ENCODE measurements at places on chromosomes 7 and 10.

GRCh38 chr7:112182749-112183148, 23.4 kb downstream of the DOCK4 start:
- no peak for DNase-seq

DNA sequence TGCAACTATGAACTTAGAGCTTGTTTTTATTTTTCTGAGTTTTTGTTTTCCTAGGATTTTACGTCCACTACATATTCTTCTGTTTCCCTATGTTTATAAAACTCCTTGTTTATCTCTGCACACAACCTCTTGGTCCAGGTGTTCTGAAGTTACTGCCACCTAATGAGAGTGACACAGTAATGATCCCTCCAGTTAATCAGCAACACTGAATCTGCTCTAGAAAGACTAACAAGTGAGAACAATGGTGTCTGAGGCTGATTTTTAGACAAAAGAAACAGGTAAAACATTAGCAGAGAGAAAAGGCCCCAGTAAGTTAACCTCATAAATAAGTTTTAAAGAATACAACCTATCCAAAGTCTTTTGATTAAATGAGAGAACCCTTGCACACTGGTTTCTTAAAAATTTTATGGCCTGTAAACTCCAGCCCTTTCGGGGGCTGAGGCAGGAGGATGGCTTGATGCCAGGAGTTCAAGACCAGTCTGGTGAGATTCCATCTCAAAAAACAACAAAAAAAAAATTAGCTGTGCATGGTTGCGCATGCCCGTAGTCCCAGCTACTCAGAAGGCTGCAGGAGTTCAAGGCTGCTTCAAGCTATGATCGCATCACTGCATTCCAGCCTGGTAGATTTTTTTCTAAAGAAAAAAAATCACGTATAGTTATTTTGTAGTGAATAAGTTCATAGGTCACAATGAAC, 397.6 kb downstream of the MAGI2 start:
- no peak for DNase-seq

- DNase-seq = no peak
Observed at GRCh38 chr7:25537662-25538375, 309.5 kb upstream of the NPVF start.

DNA sequence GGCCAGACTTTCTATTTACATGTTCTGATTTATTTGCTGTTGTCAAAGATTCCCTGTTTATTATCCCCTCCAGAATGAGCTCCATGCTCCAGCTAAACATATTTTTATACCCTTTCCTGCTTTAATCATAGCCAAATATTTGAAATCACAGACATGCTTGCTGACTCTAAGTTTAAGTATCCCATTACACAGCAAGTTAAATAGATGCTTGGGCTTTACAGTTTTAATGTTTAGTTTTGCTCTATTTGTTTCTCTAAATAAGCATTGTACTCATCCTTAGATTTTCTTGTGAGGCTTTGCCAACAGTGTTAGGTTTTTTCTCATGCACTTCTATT, 196.8 kb downstream of the TAX1BP1 start:
- no peak for DNase-seq

DNA sequence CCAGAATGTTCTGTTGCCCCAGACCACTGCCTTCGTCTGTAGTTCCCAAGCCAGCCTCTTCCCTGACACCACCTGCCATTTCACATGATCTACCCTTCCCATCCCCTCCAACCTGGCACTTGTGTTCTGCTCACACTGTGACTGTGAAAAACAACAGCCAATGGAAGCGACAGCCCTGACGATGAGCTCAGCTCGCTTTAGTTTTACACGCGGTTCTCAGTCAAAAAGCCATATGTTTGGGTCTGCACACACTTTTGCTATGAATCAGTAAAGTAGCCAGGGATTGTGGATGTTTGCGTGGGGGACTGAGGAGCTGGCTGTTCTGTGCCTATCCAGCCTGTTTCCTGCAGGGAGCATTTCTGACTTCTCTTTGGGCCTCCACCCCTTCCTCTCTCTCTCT, 282.7 kb downstream of the WDR11 start:
- DNase-seq = no peak

GRCh38 chr7:143382126-143382790, 1.1 kb downstream of the ZYX start:
- no peak for DNase-seq

DNA sequence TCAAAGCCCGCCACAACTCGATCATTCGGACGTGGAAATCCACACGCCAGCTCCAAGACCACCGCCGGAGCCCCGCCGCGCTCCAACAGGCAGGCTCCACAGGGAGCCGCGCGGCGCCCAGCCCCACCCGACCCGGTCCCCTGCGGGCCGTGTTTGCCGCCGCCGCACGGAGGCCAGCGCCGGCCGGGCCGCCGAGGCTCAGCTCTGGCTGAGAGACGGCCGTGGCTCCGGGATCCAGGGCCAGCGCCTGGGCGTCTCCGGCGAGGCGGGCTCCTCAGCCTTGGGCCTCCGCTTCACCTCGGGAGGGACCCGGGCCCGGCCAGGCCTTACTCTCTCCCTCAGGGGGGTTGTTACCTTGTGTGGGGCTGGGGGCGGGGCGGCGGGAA, 333 bp downstream of the SMNDC1 start:
- peak; percentile 32 for DNase-seq

DNA sequence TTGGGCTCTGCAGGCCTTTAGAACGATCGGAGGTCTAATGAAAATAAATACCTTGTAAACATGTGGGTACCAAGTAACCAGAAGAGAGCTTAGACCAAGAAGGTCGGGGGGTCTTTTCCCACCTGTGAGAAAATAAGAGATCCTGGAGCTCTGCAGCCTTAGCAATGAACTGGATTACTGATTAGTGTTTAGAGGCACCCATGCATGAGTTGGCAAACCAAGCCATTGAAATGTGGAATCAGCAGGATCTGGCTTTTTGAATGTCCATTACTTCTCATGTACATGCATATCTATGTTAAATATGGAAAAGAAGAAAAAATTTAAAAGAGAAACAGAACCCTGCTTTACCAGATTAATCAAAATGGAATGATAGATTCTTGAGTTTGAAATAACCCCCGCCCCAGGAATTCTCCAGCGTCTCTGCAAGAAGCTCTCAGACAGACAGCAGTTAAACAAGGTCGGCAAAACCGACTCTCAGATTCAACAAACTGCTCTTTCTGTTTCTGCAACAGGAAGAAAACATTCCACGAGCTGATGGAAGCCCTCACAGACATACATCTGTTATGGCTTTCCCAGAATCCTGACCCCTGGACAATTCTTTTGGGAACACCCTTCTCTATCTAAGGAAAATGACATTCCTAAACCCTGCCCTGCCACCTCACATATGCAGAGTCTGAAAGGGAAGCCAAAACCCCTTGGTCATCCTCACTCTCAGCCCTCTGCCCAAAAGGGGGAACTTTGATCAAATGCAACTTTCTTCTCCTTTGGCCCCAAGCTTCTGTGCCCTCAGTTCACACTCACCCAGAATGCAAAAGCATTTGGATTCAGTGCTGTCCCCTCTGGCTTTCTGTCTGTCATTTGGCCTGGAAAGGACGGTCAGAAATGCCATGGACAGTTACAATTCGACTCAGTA, 78.7 kb upstream of the EN2 start:
- no peak for DNase-seq

DNA sequence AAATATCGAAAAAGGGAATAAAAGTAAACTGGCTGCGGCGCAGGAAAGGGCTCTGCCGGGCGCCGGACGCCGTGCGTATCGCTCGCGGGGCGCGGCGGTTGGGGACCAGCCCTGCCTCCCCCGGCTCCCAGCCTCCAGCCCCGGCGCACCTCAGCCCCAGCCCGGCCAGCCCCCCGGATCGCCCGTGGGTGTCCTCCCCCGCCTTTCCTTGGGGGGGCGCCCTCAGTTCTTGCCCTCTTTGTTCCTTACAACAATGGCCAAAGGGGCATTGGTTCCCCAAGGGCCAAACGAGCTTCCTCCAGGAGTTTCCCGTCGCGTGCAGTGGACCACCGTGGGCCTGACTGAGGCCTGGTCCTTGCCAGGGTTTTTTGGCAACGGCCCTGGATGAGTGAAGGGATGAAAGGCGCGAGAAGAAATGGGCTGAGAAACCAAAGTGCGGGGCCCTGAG, 1.2 kb downstream of the MACROH2A2 start:
- peak; percentile 11 for DNase-seq

All from Caki2 (cell line).